Spleen (tissue), 13 donors: ENCODE measurements at places on chromosomes 11 and 22.

DNA sequence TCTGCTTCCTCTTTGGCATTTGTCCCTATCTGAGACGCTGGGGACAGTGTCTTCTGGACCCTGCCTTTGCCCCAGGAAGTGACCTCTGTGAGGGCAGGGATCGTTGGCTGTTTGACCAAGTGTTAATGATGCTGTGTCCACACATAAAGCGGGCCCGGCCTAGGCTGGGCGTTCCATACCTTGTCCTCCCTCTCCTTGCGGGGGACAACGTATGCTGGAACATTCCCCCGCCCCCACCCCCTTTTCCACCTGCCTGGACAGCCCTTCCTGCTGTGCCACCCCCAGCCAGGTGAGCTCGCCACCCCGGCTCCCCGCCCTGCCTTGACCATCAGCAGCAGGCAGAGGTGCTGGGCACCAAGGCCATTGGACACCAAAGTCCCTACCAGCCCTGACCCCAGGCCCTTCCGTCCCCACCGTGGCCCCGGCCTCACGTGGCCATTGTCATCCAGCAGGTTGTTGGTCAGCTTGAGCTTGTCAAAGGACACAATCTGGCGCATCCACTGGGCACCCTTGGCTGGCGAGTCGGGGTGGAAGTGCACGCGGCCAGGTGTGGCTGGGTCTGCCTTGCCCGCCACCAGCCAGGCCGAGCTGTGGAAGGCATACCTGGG, 4.1 kb upstream of the NUDT8 start:
- peak; percentile 74 for DNase-seq

DNA sequence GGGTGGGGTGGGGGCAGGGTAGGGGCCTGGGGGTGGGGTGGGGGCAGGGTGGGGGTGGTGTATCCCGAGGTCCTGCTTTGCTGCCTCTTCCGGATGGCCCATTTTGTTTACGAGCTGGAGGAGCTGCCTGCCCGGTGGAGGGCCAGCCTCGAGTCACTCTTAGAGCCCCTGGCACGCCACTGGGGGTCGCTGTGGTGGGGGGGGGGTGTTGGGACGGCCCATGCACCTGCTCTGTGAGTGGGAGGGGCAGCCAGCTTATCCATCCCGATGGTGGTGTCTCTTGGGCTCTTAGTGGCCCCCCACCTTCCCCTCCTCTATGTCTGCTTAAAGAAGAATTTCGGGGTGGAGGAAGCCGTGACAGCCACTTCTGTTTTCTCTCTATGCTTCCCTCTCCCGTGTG, 24.6 kb downstream of the MRGPRD start:
- DNase-seq: no peak

DNA sequence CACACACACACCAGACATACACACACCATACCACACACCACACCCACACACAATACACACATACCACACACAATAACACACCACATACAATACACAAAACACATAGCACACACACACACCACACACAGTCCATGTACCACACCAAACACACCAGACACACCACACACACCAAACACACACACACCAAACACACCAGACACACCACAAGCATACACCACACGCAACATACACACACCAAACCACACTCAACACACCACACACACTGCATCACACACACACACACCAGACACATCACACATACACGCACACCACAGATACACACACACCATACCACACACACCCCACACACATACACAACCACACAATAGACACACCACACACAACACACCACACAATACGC, 54.8 kb downstream of the IGSF9B start:
- no peak for DNase-seq

- DNase-seq: no peak
Observed at GRCh38 chr11:45017329-45017728, 66.6 kb upstream of the TP53I11 start.

- no peak for DNase-seq
Observed at GRCh38 chr11:21180182-21180581, 510.8 kb downstream of the NELL1 start.

DNA sequence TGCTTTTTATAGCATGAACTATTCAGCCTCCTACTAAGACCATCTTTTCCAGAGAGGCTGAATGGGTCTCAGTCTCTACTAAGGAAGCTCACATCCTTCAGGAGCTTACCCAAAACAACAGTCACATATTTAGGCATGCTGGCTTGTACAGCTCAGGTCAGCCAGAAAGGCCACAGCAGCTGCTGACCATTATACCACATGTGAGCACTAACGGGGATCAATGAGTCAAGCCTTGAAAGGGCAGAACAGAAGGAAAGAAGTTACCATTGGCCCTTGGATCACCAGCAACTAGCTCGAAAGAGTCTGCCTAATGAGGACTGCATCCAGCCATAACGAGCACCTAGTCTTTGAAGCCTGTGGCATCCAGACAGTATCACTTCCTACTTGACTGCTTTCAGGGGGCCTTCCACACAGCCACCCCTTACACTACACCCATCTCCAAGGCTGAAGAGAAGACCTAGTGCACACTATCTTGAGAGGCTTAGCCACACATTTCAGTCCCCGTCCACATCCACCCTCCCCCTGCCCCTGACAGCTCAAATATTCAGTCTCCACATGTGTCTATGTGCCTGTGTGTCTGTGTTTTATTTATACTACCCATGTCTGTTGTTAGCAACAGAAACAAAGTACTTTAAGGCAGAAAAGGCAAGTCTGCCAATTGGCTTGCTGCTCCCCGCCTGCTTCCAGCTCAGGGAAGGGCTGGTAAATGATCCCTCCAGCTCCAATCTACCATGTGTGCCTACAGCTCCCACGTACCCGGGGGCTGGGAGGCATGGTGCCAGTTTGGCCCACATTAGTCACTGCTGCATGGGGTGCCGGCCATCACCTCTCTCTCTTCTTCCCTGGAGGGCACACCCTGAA, 95.5 kb downstream of the RPL27A start:
- no peak for DNase-seq

DNA sequence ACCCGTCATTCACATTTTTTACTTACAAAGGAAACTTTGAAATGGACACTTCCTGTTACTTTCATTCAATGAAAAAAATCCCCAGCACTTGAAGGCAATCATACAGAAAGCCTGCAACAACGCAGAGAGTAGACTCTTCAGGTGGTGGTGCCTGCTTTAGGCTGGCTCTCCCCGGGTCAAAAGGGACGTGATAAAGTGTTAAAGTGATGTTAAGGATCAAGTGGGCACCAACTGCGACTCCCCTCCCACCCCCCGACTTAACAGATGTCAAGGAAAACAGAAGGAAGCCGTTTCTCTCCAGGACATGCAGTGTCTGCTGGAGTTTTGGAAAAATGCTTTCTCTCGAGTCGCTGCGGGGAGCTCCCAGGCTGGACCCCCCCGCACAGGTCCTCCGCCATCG, 414 bp upstream of the PNPLA3 start:
- no peak for DNase-seq

- DNase-seq: no peak
Observed at GRCh38 chr11:68506908-68507307, 46.4 kb downstream of the PPP6R3 start.

DNA sequence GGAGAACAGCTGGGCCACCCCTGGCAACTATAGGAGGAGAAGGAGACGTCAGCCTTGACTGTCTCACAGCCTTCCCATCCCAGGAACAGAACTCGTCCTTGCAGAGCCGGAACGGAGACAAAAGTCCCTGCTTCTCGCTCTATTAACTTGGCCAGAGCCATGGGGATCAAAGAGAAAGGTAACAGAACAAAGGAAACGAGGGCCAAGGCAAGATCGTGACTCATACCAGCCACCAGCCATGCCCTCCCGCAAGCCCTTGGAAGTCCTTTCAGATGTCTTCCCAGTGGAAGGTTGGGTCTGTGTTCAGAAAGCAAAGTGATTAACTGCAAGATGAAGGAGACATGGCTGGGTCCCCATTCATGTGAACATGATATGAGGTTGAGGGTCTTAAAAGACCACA, 64.7 kb downstream of the PDE2A start:
- no peak for DNase-seq

GRCh38 chr11:133936592-133936991, 20.2 kb downstream of the IGSF9B start:
- DNase-seq: no peak

GRCh38 chr11:90997241-90997640, 774.4 kb upstream of the CHORDC1 start:
- DNase-seq: no peak

DNA sequence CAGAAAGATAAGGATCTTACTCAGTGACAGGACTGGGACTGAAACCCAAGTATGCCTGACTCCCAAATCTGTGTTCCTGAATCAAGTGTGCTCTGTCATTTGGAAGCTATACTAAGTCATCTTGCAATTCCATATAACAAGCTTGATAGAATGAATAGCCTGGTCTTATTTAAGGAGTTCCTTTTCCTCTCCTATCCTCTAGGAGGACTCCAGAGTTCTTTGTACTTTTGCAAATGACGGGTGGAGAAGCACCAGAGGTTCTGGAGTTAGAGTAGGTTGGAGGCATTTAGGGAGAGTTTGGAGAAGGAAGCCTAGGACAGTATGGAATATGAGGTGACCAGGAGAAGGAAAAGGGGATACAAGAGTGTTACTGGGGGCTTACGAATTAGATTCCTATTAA, 92.9 kb upstream of the RCN1 start:
- no peak for DNase-seq

GRCh38 chr11:14969901-14970323, 2.2 kb downstream of the CALCA start:
- peak; percentile 79 for DNase-seq

DNA sequence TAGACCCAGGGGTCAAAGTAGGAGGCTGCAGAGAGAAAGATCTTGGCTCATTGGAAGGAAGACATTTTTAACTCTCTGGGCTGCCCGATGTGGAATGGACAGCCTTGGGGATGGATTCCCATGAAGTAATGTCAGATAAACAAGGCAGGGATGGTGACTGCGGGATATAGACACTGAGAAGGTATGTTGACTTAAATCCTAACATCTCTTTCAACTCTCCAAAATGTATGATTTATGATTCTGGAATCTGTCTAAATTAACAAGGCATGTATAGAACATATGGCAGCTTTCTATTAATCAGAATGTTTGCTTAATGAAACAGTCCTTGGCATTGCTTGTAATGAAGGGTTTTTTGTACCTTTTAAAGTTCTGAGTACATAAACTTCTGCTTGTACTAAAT, 56.1 kb upstream of the VSTM5 start:
- DNase-seq: no peak

DNA sequence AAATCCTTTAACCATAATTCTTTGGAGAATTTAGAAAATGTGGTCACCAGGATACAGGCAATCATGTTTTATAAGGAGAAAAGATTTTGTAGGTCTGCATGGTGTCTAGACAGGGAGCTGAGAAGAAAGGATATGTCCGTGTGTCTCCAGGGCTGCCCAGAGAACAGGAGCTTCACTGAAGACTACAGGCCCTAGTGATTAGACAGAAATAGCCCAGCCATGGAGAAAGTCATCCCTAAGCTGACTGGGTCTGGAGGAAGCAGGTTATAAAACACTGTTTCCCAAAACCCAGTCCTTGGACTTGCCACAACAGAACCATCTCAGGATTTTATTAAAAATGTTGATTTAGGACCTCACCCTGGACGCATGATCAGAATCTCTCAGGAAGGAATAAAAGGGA, 84.4 kb downstream of the GALNT18 start:
- DNase-seq: no peak

DNA sequence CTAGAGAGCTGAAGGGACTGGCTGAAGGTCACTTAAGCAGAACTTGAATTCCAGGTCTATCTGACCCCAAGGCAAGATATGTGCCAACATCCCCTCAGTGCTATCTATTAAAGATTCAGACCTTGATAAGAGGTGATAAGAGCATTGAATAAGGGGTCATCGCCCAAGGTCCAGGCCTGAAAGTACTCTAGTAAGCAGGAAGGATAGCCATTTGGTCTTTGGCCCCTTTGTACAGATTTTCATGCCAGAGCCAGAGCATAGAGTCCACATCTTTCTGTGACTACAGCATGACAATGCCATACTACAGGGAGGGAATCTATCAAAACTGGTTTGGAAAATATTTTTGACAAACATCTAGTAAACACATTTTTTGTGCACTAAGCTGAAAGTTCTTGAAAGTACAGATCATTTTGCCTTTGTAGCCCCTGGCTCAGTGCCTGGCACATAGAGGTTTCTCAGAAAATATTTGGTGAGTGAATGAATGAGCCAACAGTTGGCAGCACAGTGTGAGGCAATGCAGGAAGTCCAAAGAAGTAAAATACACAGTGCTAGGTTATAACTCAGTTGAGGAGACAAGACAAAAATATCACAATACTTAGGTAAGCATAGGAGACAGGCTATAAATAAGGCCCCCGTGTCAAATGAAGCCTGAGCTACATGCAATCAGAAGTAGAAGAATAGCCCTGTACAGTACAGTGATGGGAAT, 15.1 kb upstream of the RRAS2 start:
- no peak for DNase-seq

DNA sequence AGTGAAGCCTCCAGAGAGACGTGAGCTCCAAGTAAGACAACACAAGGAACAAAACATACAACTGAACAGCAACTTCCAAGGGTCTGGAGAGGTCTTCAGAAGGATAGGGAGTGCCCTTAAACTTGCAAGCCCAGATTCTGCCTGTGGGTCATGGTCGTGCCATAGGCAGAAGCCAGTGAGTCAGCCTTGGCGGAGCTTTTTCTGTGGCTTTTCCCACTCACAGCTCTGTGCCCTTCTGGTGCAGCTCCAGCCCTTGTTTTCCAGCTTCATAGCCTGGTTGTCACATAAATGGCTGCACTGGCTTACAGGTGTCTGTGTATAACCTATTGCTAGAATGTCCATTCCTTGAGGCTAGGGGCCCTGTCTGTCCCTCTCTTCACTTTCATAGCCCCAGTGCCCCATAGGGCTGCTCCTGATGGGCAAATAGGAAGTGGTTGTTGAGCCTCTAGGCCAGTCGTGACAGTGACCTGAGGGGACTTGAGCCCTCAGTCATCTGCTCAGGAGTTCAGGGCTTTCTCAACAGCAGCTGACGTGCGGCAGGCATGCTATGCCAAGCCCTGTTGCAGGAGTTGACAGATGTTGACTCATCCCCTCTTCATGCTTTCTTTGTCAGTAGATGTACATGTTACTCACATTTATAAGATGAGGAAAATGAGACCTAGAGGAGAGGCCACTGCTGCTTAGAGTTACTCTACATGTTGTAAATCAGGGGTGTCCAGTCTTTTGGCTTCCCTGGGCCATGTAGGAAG, 7.4 kb downstream of the MED15 start:
- DNase-seq: no peak

DNA sequence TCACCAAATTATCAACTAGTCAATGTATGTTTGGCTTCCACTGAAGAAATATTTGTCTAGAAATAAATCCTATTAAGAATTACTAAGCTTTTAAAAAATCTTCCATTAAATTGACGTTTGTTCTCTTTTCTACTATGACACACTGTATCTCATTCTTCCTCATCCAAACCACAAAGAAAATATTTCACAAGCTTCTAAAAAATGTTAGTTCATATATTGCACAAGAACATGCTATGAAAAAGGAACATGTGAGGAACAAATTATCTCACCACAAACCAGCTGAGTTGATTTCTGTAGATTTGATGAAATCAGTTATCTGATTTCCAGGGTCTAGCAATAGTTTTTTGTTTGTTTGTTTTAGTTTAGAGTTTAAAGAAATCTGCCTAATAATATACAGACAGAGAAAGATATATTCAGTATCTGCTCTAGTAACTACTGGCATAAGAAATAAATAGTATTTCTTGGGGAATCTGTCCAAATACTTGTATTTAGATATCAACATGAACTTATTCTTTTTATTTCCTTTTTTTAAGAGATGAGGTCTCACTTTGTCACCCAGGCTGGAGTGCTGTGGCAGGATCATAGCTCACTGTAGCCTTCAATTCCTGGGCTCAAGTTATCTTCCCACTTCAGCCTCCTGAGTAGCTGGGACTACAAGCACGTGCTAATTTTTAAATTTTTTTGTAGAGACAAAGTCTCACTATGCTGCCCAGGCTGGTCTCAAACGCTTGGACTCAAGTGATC, 161.7 kb downstream of the ATG16L2 start:
- DNase-seq: no peak
